ENCODE measurements at places on chromosomes 3 and 15.
A peak's percentile ranks its signal among the peaks of the same experiment; 100 is the strongest.

DNA sequence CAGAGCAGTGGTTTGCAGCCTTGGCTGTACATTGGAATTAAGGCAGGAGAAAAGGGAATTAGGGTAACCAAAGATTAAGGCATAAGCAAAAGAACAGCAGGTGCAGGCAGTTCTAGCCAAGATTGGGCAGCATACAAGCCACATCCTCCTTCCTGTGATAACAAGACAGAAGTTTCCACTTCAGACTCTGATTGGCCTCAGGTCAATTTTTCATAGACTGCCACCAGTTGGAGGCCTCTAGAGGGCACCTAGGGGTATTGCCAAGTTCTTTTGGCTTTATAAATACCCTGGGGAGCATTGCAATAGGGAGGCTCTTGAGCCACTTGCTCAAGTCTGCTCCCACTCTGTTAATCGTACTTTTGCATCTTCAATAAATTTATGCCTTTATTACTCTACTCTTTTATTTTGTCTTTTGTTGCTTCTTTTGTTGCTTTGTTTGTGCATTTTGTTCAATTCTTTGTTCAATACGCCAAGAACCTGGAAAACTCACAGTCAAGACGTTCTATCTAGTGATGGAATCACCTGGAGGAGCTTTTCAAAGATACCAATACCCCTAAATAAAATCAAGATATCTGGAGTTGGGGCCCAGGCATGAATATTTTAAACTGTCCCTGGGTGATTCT, 32.2 kb upstream of the FMN1 start:
- no peaks in the 10 kb centered on the region for H3K4me1 ChIP-seq
- no peak overlapping the region for H3K27ac ChIP-seq
- H3K27me3 ChIP-seq, result no peaks in the 10 kb centered on the region
- H3K4me3 ChIP-seq, result no peak overlapping the region
- H3K36me3 ChIP-seq, result no peaks in the 10 kb centered on the region
- DNase-seq, result no peak

- H3K27ac ChIP-seq, result no peak overlapping the region
- no peaks in the 10 kb centered on the region for H3K4me1 ChIP-seq
- H3K36me3 ChIP-seq, result no peaks in the 10 kb centered on the region
- H3K27me3 ChIP-seq, result peaks cover 3% of the 10 kb centered on the region
- H3K4me3 ChIP-seq, result no peak overlapping the region
- no peak for DNase-seq
These were observed 61.9 kb downstream of the WHAMM start for GRCh38 chr15:82871358-82871757.

GRCh38 chr3:146598535-146598934, 6.6 kb downstream of the PLSCR5 start:
- H3K36me3 ChIP-seq, result no peaks in the 10 kb centered on the region
- H3K27ac ChIP-seq, result no peak overlapping the region
- DNase-seq, result no peak
- no peaks in the 10 kb centered on the region for H3K4me1 ChIP-seq
- no peaks in the 10 kb centered on the region for H3K27me3 ChIP-seq
- H3K4me3 ChIP-seq, result no peak overlapping the region

DNA sequence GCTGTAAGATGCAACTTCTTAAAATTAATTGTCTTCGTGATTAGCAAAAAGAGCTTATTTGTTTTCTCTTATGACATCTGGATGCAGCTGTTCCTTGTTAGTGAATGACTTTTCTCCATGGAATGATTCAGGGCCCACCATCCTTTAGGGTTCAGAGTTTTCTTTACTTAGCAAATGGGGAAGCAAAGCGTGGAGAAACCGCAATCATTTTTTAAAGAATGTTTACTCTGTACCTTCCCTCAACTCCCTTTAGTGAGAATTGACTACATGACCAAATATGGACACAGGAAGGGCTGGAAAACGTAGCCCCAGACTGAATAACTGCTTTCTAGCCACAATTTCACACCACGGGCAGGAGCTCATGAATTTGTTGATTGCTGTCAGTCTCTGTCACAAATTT, 130.1 kb downstream of the EDEM1 start:
- H3K36me3 ChIP-seq, result no peaks in the 10 kb centered on the region
- no peaks in the 10 kb centered on the region for H3K4me1 ChIP-seq

DNA sequence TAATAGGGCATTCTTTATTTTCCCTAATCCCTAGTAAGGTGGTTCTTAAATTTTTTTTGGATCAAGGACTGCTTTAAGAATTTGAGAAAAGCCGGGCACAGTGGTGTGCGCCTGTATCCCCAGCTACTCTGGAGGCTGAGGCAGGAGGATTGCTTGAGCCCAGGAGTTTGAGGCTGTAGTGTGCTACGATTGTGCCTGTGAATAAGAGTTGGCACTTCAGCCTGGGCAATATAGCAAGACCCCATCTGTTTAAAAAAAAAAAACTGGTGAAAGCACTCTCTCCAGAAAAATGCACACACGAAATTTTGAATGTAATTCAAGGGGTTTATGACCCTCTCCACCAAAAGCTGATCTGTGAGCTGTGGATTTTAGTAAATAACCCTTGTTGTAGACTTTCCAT, 32.0 kb downstream of the CALML4 start:
- H3K4me3 ChIP-seq, result no peak overlapping the region
- peaks cover 13% of the 10 kb centered on the region for H3K36me3 ChIP-seq
- H3K27me3 ChIP-seq, result no peaks in the 10 kb centered on the region
- no peak overlapping the region for H3K27ac ChIP-seq

DNA sequence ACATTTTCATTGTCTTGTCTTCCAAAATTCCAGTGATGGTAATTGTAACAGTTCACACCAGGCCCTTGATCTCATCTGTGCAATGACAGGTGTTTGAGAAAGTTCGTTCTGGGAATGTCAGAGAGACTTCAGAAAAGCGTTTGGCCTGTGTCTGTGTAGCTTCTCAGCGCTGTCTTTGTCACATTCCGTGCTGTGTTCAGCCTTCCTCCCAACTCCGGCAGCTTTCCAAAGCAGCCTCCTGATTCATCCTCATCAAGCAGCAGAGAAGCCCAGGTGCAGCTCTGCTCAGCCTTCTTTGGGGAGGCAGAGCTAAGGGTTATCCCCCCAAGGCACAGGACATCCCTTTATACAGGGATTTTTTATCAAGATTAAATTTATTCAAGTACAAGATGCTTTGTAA, 494.0 kb upstream of the SUCLG2 start:
- no peak overlapping the region for H3K27ac ChIP-seq
- no peaks in the 10 kb centered on the region for H3K36me3 ChIP-seq
- H3K27me3 ChIP-seq, result no peaks in the 10 kb centered on the region

DNA sequence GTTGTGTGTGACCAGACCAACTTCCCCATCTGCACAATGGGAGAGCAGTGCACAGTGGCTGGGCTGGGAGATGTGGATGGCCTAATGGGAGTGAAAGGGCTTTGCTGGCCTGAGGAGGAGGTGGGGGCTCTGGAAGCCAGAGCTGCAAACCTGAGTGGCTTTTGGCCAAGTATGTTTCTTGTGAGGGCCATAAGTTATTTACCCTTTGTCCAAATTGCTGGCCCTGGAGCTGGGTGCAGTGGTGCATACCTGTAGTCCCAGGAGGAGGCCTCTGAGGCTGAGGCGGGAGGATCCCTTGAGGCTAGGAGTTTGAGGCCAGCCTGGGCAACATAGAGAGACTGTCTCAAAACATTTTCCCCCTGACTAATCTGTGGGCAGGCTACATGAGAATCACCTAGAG, 129.1 kb downstream of the WNT7A start:
- H3K4me3 ChIP-seq, result no peak overlapping the region
- peaks cover 4% of the 10 kb centered on the region for H3K4me1 ChIP-seq
- no peak for DNase-seq
- no peak overlapping the region for H3K27ac ChIP-seq
- H3K27me3 ChIP-seq, result peaks cover 5% of the 10 kb centered on the region

GRCh38 chr3:17740721-17741141, 1.7 kb downstream of the TBC1D5 start:
- peaks cover 29% of the 10 kb centered on the region for H3K4me1 ChIP-seq
- peak overlapping the region; percentile 91 for H3K4me3 ChIP-seq
- H3K27me3 ChIP-seq, result no peaks in the 10 kb centered on the region
- no peak for DNase-seq

GRCh38 chr3:150116196-150116595, 145.5 kb upstream of the PFN2 start:
- peaks cover 1% of the 10 kb centered on the region for H3K27me3 ChIP-seq
- H3K4me1 ChIP-seq, result no peaks in the 10 kb centered on the region
- DNase-seq, result no peak
- H3K36me3 ChIP-seq, result no peaks in the 10 kb centered on the region

Measured in endothelial cell (in vitro differentiated cells).